ENCODE measurements at places on chromosomes 13 and 19.

GRCh38 chr13:62418376-62418775, 1002.7 kb upstream of the PCDH20 start:
- no peak for DNase-seq

- no peak for DNase-seq
Measured at GRCh38 chr19:3084943-3085342, 9.2 kb upstream of the GNA11 start.

DNA sequence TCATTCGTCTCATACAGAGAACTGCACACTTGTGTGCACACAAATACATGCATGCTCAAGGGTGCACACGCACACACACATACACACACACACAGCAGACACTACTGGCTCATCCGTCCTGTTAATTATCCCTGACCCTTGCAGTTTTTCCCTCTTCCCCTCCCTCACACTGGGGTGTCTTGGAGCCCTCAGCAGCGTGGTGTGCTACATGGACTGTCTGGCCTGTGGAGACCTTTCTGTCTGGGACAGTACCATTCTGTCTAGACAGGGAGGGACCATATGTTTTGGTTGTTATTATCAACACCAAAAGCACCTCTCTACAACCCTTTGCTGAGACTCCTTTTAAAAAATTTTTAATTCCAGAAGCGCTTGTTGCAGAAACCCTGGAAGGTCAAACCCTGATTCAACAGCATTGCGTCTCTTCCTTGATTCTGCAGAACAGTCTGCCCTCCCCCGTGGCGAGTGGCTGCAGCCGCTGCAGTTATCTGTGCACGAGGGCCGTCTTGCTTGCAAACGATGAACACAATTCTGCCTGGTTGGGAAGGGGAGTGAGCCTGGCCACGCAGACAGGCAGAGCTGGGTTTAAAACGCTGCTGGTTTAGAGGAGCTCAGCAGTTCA, 374.0 kb downstream of the IRS2 start:
- DNase-seq = no peak

- no peak for DNase-seq
Measured at GRCh38 chr13:84192125-84192524, 309.9 kb upstream of the SLITRK1 start.

- no peak for DNase-seq
Measured at GRCh38 chr19:56147307-56147706, 6.2 kb downstream of the ZNF444 start.

- DNase-seq = no peak
Measured at GRCh38 chr13:41006306-41006705, 12.8 kb downstream of the ELF1 start.

GRCh38 chr13:39815345-39816111, 160.1 kb downstream of the COG6 start:
- no peak for DNase-seq

DNA sequence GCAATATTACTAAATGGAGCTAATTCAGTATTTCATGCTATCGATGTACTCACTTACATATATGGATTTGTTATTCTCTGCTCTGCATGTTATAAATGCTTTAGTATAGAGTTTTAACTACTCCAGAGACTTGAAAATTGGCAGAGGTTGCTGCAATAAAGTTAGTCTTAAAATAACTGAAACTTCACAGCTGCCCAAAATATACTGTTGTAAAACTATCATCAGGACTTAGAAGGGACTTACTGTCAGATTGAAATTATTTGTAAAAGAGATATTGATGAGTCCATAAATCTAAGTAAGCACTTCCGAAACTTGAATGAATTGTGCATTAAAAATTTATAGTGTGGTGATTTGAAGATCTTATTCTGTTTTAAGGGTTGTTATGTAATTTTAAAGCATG, 1178.2 kb upstream of the PCDH20 start:
- no peak for DNase-seq

DNA sequence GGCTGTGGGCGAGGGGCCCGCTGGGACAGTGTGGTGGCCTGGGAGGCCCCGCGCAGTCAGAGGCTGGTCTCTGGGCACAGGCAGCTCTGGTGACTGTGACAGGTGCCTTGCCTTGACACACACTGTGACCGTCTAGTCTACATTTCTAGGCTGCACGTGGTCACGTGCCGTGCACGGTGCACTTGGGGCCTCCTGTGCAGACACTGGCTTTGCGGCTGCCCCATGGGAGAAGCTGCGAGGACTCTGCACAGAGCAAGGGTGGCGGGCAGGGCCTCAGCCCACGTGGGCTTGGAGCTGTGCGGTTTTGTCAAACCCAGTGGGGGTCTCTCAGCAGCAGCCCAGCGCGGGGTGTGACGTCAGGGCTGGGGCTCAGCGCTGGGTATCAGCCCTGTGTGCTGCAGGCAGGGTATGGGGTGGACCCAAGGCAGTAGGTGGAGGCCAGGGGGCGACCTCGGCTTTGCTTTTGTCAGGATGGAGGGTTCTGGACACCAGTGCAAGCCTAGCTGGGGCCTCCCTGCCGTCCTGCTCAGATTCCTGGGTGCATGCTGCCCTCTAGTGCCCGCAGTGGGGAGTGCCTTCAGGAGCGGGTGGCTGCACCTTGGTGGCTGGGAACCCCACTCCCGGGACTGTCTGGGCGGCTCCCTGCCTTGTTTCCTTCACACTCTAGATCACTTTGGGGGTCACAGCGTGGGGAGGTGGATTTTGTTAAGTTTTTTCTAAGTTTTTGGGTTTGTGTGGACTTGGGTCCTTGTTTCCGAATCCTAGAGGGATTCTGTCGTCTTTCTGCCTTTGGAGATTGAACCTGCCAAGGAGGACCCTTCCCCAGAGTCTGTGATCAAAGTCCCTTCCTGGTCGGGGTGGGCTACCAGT, 62.6 kb downstream of the KDM4B start:
- DNase-seq = peak; percentile 78

DNA sequence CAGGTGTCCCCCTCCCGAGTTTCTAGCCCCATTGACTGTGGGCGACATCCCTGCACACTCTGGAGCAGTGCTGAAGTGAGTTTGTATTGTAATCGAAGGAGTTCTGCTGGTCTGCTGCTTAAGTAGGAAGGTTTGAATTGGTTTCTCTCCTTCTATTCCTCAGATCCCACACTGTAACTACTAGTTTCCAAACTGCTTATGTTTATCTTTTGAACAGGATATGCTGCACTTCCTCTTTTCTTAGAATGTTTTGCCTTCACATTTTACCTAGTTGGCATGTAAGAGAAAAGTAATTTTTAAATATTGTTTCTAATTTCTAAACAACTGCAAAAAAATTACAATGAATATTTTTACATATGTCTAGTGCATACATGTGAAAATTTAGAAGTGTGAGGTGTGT, 511.8 kb downstream of the KLF12 start:
- DNase-seq = no peak

All from activated T-cell treated with anti-CD3 and anti-CD28 coated beads for 48 hours (primary cell).